ENCODE measurements at places on chromosomes 6 and 20. TPM values are rescaled to one million over a fixed set of nuclear protein-coding genes. Genes with fewer than 3 reads are reported as not detected.

Gene SIGLEC1
- not detected for polyA plus RNA-seq

Gene LST1
- not detected for polyA plus RNA-seq

Gene ECHDC1
- 23.3 TPM for polyA plus RNA-seq

Gene SLC32A1
- not detected for polyA plus RNA-seq

Gene NHSL1
- not detected for polyA plus RNA-seq

- no peaks in the 10 kb centered on the region for H3K4me1 ChIP-seq
- peaks cover 10% of the 10 kb centered on the region for H3K36me3 ChIP-seq
- H3K4me3 ChIP-seq, result no peak overlapping the region
- H3K27me3 ChIP-seq, result no peaks in the 10 kb centered on the region
- H3K27ac ChIP-seq, result no peak overlapping the region
Measured at GRCh38 chr6:166494757-166495486, 91.6 kb downstream of the RAMACL start.

GRCh38 chr20:31620246-31620645 is 15.2 kb downstream of the ID1 start:
- no peak for DNase-seq
- H3K4me1 ChIP-seq, result no peaks in the 10 kb centered on the region
- H3K36me3 ChIP-seq, result no peaks in the 10 kb centered on the region
- H3K4me3 ChIP-seq, result no peak overlapping the region
- no peak overlapping the region for H3K27ac ChIP-seq
- H3K27me3 ChIP-seq, result no peaks in the 10 kb centered on the region

DNA sequence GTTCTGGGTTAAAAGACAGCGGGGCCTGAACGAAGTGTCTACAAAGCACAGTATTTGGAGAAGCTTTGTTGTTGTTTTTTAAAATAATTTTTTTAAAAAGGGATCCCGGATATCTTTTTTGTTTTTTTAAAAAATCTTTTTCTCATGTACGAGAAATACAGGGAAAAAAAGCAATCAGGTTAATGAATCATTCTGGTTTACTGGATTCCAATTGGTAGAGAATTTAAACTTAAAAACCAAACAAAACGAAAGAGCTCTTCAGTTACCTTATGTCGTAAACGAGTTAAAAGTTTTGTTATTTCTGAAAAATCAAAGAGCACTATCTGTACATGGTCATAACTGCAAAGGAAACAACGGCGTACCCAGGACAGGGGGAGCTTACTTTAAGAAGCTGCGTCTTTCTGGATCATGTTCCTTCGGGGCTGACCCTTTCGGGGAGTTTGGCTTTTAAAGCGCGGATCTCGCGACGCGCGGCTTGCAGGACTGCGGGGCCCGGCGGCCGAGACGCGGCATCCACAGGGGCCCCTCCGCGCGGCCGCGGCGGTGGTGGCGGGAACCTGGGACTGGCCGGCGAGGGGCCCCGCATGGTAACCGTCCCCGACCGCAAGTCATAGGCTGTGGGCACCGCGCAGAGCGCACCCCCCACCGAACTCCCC is 927 bp downstream of the IL20RA start:
- DNase-seq, result no peak
- H3K36me3 ChIP-seq, result no peaks in the 10 kb centered on the region
- H3K4me3 ChIP-seq, result peak overlapping the region; percentile 63
- H3K27ac ChIP-seq, result peak overlapping the region; percentile 84
- H3K4me1 ChIP-seq, result no peaks in the 10 kb centered on the region

DNA sequence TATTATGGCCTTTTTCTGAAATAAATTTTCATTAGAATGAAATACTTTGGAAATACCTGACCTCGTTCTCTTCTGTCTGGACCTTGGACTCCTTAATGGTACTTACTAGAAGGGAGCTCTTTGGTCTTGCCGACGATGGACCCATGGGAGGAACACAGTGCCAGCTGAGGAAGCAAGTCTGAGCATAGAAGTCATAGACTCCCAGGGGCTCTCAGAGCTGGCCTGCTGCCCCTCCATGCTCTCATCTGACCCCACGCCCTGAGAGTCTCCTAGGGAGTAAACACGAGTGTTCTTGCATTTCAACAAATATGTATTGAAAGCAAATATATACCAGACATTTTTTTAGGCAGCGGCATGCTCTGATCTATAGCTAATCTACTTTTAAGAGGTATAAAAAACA is 87.8 kb downstream of the PLEKHG1 start:
- H3K4me3 ChIP-seq, result no peak overlapping the region
- H3K36me3 ChIP-seq, result no peaks in the 10 kb centered on the region
- H3K27me3 ChIP-seq, result no peaks in the 10 kb centered on the region
- no peak overlapping the region for H3K27ac ChIP-seq
- no peak for DNase-seq
- H3K4me1 ChIP-seq, result no peaks in the 10 kb centered on the region

DNA sequence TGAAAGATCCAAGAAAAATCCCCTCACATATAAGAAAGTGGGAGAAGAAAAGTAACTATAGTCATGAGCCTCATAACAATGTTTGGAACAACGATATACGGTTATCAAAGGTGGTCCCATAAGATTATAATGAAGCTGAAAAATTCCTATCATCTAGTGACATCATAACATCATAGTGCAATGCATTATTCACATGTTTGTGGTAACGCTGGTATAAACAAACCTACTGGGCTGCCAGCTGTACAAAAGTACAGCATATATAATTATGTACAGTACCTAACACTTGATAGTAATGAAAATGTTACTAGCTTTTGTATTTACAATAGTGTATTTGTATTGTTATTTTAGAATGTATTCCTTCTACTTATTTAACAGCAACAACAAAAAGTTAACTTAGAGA is 240.7 kb downstream of the RNGTT start:
- no peak for DNase-seq
- H3K4me1 ChIP-seq, result no peaks in the 10 kb centered on the region
- H3K36me3 ChIP-seq, result no peaks in the 10 kb centered on the region
- H3K4me3 ChIP-seq, result no peak overlapping the region
- H3K27me3 ChIP-seq, result no peaks in the 10 kb centered on the region
- no peak overlapping the region for H3K27ac ChIP-seq

GRCh38 chr6:17096652-17097051 is 5.2 kb upstream of the STMND1 start:
- H3K4me3 ChIP-seq, result no peak overlapping the region
- no peaks in the 10 kb centered on the region for H3K4me1 ChIP-seq
- no peak overlapping the region for H3K27ac ChIP-seq
- H3K27me3 ChIP-seq, result peaks cover 3% of the 10 kb centered on the region

DNA sequence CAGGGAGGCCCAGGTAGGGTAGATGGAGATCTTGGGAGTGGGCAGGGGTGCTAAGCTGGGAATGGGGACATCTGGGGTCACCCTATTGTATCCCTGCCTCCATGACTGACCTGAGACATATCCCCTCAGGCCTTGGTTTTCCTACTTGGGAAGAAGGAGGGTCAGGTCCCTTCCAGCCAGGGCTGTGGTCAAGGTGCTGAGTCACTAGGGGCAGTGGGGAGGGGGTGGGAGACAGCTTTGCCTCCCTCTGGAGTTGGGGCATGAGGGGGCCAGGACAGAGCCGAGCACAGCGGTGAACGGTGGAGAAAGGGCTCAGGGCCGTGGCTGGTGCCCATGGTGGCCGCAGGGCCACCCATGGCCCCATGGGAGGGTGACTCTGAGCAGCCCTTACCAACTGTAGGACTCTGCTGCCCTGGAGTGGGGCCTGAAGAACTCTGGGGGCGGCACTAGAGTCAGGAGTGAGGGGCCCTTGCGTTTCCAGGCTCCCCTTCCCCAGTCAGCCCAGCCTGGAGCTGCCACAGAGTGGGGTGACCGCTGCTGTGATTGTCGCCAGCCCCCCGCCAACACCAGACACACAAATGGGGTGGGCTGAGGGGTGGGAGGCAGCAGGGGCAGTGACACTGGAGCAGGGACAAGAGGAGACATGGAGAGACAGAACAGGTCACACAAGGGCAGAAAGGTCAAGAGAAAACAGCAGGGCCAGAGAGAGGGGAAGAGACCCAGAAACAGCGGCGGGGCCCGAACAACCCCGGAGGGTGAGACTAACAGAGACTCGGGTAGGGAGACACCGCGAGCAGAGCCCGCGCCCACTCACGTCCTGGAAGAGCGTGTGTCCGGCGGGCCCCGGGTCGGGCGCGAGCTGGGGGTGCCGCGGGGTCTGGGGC is 576 bp downstream of the NECAB3 start:
- H3K27me3 ChIP-seq, result no peaks in the 10 kb centered on the region
- H3K27ac ChIP-seq, result peak overlapping the region; percentile 87
- H3K4me3 ChIP-seq, result peak overlapping the region; percentile 61
- peaks cover 8% of the 10 kb centered on the region for H3K4me1 ChIP-seq
- peak; percentile 60 for DNase-seq

Data from SK-N-SH (cell line).